Brain pericyte (primary cell): ENCODE measurements at places on chromosomes 7 and 10.
A peak's percentile ranks its signal among the peaks of the same experiment; 100 is the strongest.

DNA sequence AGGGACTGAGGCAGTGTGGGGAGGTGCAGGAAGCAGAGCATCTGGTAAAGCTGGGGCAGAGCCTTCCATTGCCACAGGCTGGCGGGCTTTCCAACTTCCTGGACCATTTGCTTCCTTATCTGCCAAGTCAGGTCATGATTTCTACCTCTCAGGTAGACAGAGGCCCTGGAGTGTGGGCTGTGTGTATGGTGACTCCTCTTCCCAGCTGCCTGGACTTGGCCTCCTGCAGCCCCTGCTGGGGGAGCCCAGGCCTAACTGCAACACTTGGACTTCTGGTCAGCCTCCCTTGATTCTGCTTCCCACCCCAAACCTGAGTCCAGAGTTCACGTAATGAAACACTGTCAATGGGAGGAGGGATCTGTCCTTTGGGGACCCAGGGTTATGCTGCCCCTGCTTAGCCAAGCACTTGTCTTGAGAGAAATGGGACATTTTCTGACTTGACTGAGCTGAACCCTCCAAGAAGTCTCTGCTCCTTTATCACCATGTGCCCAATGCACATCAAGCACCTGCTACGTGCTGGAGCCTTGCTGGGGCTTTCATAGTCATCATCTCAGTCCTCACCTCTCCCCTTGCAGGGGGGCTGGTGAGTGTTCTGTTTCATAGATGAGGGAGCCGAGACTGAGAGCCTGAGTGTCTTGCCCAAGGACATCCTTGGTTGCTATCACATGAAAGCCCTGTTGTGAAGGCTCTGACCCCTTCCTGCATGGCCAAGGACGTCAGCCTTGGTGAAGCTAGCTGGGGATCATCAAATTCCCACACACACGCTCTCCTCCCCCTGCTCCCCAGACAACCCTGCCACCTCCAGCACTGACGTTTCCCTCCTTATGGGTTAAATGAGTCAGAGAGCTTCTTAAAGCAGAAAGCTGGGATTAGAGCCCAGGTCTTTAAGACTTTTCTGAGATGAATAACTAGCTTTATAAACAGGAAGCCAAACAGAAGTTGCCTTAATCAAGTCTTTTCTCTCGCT is 3.4 kb downstream of the CLEC2L start:
- DNase-seq, result no peak

- no peak for DNase-seq
Observed at GRCh38 chr10:124991835-124992234, 49.9 kb downstream of the ZRANB1 start.

DNA sequence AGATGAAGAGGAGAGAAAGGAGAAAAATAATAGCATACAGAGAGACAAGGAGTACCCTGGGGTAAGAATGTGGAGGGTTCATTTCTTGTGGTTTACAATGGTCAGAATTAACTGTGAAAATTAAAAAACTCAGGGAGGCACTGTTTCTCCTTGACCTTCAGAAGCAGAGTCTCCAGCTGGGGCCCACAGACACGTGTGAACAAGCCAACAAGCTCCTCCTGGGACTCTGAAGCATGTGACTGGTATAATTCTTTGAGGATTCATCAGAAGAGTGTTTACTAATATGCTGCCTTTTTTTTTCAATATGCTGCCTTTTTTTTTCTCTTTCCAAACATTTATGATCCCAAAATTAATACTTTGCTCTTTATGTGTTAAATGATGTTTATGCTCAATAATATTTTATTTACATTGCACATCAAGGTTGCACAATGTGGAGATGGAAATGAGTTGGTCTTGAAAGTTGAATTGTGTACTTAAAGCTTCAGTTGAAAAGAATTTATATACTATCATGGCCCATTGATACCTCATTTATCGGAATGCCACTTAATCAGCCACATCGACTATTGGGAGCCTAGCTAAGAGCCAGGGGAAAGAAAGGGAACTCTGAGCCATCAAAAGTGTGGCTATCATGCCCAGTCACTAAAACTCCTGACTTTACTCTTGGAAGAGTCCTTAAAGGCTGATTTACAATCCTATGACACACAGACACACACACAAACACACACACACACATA is 134.7 kb upstream of the RHOBTB1 start:
- no peak for DNase-seq

- no peak for DNase-seq
Observed at GRCh38 chr10:116768786-116769185, 26.4 kb upstream of the HSPA12A start.

DNA sequence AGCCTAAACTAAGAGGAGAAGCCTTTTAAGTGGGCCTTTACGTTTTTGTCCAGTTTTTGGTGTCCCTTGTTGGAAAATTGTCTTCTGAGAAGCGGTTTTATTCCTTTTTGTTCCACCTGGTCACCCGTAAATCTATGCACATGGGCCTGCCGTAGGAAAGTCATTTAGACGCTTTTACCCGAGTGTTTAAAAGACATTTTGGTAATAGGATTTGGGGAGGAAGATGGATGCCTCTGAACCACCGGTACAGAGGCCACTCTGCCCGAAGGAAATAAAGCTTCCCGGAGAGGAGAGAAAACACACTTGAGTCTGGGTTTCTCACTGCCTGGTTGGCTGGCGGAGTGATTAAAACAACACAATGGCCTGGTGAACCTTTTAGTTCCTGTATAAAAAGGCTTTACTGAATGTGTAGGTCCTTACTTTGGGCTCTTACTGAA is 760 bp downstream of the THNSL1 start:
- DNase-seq, result no peak

GRCh38 chr10:35300063-35300699 is 36.1 kb upstream of the CCNY start:
- no peak for DNase-seq

DNA sequence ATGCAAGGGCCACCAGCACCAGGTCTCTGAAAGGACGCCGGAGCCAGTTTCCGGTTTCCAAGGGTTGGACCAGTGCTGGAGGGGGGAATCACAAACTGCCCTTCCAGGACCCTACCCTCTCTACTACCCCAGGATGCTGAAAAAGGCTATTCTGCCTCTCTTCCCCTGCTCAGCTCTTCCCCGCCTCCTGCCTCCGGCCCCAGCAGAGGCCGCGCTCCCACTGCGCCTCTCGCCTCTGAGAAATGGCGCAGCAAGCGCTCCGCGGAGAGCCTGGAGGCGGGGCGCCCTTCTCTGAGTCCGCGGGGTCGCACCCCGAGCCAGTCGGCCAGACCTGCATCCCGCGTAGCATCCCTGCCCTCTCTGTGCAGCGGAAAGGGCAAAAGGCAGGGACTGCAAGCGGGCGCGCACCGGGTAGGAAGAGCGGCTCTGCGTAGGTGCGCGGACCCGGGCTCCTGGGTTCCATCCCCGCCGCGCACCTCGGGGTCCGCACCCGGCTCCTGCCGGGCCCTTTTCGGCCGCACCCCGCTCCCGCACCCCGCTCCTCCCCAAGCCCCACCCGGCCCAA is 476 bp upstream of the RET start:
- no peak for DNase-seq

- DNase-seq, result no peak
Observed at GRCh38 chr10:86963341-86963919, 4.9 kb upstream of the ADIRF start.

DNA sequence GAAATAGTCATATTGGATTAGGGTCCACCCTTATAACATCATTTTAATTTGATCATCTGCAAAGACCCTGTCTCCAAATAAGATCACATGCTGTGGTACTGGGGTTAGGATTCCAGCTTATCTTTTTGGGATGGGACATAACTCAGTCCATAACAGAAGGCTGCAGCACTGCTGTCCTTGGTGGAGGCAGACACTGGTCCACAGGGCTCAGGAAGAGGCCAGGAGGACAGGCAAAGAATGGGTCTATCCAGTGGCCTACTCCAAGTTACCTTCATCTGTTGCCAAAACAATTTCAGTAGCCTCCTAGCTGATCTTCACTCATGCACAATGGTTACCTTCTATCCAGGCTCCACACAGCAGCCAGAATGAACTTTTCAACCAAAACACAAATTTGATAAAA is 387.0 kb downstream of the GRID1 start:
- DNase-seq, result no peak

- DNase-seq, result no peak
Observed at GRCh38 chr7:151406051-151406875, 3.6 kb downstream of the WDR86 start.

DNA sequence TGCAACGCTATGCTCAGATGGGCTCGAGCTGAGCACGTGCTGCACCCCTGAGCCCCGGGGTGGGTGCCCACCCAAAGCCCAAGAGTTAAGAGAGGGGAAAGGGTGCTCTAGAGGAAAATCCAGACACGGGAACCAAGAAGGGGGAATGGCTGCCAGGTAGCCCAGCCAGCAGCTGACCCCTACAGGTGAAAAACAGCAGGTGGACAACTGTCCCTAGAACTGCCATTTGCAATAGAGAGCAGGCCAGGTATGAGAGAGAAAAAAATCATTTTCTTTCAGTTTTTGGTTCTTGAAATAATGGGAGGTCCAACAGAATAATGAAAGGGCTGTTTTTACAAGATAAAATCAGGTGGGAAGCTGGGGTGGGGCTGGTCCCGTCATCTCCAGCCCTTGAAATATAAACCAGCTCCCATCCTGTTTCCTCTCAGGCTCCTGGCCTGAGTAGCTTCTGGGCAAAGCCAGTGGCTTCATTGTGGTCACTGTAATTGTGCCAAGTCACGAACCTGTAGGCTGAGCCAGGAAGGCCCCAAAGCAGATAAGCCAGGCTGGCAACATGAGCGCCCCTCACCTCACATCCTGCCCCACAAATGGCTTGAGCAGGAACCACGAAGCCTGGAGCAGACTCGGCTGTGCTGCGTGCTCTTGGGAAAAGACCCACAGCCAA is 257.8 kb downstream of the SNX10 start:
- DNase-seq, result no peak

DNA sequence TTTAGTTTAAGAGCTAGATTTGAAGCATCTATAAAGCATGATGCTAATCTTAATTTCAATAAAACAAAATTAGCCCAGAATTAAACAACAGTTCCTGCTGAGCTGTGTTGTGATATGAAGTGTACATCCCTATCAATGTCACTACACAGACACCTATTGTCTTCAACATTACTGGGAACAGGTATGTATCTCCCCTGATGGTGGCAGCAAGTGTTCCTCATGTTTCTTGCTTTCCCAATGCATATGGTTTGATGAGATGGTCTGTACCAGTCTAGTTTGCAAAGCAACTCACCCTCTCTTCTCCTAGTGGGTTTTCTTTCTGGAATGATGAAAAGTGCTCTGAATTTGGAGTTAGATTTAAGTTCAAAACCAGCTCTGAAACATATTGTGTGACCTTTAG is 38.1 kb downstream of the TSPAN12 start:
- no peak for DNase-seq

GRCh38 chr10:92890471-92890870 is 42.2 kb downstream of the EXOC6 start:
- no peak for DNase-seq

GRCh38 chr7:87152897-87153641 is 816 bp downstream of the DMTF1 start:
- DNase-seq, result no peak

GRCh38 chr7:41694495-41694894 is 8.4 kb downstream of the INHBA start:
- no peak for DNase-seq

GRCh38 chr10:29304264-29304994 is 15.6 kb downstream of the LYZL1 start:
- peak; percentile 38 for DNase-seq

GRCh38 chr7:40983111-40983510 is 719.8 kb downstream of the INHBA start:
- no peak for DNase-seq

- no peak for DNase-seq
Observed at GRCh38 chr7:151572136-151572535, 52.4 kb upstream of the RHEB start.

DNA sequence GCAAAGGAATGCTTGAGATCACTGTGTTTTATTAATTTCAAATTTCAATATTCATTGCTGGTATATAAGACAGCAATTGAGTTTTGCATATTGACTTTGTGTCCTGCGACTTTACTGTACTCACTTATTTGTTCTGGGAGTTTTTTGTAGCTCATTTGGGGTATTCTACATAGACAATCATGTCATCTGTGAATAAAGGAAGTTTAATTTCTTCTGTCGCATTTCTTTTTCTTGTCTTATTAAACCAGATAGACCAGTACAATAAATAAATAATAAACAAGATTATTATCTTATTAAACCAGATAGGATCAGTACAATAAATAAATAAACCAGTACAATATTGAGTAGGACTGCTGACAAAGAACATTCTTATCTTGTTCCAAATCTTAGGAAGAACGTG is 448.2 kb downstream of the RPS24 start:
- DNase-seq, result no peak

GRCh38 chr10:77637532-77638320 is at the start of gene KCNMA1:
Gene KCNMA1 (minus strand): TSS chr10:77637808.
- no peak for DNase-seq
